GM12891 (cell line): ENCODE measurements at places on chromosomes 13 and 19.

GRCh38 chr13:37065890-37066526 lies 6.5 kb upstream of the SUPT20H start:
- no peak for DNase-seq

DNA sequence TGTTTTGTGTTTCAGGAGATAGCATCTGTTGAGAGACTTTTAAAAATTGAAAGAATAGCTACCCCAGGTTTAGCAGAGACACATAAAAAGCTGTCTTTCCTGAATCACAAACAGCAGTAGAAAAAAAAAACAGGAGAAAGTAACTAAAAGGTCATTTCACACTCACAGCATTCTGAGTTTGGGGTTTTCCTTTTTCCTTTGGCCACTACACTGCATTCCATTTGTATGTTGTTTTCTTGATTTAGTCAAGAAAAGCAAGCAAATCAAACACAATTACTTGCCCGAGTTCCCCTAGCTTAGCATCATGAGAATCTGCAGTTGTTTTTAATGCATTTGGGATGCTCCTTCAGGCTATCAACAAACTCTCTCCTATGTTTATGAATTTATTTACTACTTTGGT lies 161.0 kb downstream of the KCTD12 start:
- DNase-seq, result no peak

DNA sequence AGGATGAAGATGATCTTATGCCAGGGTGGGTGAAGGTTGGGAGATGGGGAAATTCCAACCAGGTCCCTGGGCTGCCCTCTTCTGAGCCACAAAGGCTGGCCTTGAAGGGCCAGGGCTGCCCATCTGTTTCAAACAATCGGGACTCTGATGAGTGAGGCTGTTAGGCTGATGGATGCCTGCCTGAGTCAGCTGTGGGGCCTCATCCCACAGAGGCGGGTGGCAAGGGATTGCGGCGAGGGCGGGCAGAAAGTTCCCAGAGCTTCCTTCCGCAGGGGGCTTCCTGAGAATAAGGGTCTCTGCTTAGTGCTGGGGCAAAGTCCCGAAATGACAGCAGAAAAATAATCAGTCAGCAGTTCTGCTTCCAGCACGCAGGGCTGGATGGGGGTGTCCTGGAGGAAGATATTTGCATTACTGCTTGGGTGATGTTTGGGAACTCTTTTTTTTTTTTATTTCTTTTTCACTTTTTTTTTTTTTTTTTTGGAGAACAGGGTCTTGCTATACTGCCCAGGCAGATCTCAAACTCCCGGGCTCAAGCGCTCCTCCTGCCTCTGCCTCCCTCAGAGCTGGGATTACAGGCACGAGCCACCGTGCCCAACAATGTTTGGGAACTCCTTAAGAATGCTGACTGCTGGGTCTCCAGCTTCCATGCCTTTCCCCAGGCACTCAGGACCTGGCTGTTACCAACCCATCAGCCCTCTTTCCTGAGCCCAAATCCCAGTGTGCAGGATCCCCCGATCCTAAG lies 14.1 kb downstream of the SH3GL1 start:
- DNase-seq, result no peak

DNA sequence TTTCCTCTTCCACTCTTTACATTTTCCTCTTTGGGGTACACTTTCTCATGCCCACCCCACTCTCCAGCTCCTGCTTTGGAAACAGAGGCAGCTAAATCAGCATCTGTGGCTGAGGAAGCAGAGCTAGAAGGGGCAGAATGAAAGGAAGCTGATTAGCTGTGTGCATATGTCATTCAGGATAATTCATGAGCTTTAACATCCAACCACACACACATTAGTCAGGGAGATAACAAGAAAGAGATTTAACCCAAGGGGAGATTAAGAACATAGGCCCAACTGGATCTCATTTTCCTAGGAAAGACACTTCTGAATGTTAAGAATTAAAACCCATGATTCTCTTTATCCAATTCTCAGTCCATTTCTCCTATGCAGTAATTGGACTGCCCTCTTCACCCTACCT lies 405.5 kb downstream of the TBC1D4 start:
- DNase-seq, result no peak

- DNase-seq, result no peak
These were observed 32.3 kb upstream of the GJB6 start for GRCh38 chr13:20264271-20265018.

DNA sequence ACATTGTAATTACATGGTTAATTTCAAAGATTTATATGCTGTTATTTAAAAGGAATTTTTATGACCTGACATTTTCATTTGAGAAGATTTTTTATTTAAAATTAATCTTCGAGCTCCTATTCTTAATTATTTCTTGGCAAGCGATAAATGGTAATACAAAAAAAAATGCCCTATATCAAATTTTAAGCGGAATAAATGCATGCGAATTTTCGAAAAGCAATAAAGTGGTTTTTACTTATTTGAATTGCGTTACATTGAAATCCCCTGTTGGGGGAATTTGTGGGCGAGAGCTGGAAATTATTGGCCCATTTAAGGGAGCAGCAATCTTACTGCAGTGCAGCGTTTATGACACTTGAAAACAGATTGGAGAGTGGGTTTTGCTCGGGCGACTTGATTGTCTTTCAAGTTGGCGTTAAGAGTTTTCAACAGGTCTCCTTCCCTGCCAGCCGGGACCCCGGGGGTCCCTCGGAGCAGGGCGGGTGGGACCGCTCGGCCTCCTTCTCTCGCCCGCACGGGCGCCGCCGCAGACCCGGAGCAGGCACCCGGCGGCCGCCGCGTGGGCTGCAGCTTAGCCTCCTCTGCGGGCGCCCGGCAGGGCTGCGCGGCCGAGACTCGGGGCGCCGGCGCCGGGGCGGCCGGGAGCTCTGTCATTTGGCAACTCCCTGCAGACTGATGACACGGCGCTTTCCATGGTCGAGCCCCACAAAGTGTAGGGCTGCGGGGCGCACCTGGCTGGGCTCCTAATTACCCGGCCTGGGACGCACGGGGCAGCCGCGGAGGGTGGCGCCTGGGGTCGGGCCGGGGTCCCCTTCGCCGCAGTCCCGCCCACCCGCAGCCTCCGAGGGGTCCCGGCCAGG lies 255.1 kb upstream of the SOX21 start:
- peak; percentile 47 for DNase-seq

- no peak for DNase-seq
These were observed 962 bp upstream of the IRS2 start for GRCh38 chr13:109787135-109787954.

DNA sequence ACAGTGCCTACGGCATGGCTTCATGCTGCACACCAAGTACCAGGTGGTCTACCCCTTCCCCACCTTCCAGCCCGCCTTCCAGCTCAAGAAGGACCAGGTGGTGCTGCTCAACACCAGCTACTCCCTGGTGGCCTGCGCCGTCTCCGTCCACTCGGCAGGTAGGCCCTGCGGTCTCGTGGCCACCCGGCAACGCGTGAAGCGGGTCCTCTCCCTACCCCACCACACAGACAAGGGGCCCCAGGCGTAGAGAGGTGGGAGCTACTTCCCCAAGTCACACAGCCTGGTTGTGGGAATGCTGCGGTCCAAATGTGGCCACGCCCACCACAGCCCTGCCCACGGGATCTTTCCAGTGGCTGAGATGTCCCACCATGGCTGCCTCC lies 4.0 kb downstream of the DCAF15 start:
- DNase-seq, result no peak

- DNase-seq, result no peak
These were observed 357.7 kb downstream of the UQCRFS1 start for GRCh38 chr19:28855216-28855615.

- DNase-seq, result no peak
These were observed 27.7 kb downstream of the CCDC8 start for GRCh38 chr19:46385636-46386035.

DNA sequence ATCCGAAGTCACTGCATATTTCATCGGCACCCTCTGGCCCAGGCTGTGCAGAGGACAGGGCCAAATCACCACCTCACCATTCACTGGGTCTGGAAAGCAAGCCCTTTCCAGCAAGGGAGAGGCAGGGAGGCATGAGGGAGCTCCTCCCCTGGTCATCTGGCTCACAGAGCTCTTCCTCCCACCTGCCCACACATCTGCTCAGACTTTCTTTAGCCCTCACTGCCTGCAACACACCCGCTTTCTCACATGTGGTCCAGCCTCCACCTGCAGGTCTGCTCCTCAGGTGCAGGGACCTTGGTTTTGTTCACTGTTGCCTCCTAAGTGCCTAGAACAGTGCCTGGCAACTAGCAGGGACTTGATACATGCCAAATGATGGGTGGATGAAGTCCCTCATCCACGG lies 21.0 kb upstream of the SLC35E1 start:
- no peak for DNase-seq

DNA sequence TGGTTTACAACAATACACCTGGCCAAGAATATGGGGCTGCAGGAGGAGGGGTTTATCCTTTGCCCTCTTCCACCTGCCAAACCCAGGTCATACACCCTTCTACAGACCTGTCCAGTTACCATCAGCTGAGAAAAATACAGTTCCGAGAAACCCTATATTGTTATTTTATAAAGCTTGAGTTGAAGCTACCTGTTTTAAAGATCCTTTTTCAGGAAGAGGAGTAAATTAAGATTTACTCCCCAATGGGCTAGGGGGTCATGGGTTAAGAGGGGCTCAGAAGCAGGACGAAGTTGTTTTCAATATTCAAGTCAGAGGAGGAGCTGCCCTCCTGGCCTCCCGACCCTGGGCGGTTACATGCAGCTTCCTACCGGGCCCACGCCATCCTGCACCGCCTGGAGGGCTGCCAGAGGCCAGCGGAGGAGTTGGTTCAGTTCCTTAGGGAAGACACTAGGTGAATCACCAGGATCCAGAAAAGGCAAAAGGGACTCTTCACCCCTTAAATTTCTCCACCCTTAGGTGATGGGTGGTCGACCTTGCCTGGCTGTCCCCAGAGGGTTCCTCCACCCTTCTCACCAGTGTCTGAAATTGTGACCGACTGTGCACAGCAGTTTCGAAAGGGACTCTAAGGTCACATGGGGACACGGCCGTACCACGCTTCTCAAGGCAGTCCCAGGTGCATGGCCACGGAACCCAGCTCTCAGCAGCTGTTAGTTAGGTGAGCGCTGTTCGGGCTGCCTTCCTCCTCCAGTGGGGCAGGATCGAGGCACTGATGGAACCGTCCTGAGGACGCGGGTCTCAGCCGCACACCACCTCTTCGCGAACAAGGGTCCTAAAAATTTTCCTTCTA lies 1.2 kb downstream of the GJB2 start:
- peak; percentile 37 for DNase-seq

DNA sequence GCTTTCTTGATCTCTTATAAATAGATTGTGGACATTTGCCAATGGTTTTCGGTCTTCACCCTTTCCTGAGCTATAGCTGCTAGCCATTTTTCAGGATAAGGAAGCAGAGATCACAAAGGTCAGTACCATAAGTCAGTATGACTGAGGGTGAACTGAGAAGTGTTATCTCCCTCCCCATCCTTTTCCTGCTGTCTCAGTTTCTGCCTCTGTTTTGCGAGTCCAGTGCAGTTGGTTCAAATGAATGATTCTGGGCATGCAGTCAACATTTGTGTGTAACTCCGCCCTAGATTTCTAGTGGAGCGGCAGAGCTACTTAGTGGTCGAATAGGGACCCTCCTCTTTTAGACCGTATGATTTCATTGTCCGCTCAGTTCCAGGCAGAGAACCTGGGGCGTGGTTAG lies 460.8 kb upstream of the ARGLU1 start:
- no peak for DNase-seq

DNA sequence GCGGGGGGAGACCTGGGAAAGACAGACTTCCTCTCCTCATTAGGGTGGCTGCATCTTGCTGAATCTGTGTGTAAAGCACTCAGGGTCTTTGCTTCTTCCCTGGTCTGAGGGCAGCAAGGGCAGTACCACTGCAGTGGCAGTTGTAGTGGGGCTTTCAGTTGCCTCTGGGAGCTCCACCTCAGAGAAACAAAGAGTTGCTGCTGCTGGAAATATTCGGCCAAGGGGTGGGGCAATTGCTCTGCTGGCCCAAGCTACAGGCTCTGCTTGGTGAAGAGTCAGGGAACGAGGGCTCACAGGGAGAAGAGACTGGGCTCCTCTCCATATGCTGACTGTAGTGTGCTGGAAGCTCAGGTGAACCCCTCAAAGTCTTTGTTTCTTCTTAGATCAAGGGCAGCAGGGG lies 52.5 kb downstream of the POSTN start:
- no peak for DNase-seq

- no peak for DNase-seq
These were observed 471 bp upstream of the ERVK3-1 start for GRCh38 chr19:58304748-58305064.

GRCh38 chr13:34338102-34338501 lies 520.2 kb downstream of the RFC3 start:
- DNase-seq, result no peak

GRCh38 chr19:49775742-49776370 lies 9.1 kb downstream of the AP2A1 start:
- DNase-seq, result no peak

- DNase-seq, result no peak
These were observed 15.3 kb downstream of the ATP7B start for GRCh38 chr13:51995677-51996551.

- no peak for DNase-seq
These were observed 2.8 kb downstream of the GFY start for GRCh38 chr19:49427855-49428546.

GRCh38 chr13:101473458-101473857 lies 21.0 kb downstream of the ITGBL1 start:
- no peak for DNase-seq

DNA sequence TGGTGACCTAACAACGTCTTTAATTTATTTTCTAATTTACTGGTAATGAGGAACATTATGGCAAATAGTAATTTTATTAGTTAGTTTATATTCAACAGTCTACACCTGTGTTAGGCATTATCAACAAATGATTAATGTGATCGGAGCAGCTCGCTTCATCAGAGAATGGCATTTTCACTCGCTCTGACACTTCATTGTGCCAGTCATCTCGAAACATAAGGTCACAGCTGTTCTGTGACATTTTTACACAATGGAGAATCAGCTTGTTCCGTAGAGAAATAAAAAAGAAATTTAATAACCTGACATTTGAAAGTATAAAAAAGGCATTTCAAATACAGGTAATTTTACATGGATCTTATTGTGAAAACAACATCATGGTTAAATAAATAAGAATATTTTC lies 858.4 kb downstream of the SLITRK6 start:
- no peak for DNase-seq

- no peak for DNase-seq
These were observed 5.3 kb downstream of the FGF21 start for GRCh38 chr19:48760504-48761205.

DNA sequence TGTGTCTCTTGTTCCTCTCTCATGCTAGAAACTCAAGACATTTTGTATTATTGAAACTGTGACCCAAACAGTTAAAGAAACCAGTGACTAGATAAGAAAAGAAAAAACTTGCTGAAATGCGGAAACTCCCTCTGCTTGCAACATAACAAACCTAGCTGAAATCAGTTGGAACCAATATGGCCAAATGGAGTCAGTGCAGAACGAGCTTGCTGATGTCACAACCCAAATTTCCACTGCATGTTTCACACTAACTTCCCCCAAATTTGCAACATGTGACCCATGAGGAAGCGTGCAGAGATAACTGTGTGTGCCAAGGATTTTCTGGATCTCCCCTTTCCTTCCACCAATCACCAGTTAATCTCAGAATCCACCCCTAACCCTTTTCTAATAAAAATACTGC lies 208.0 kb downstream of the DLEU7 start:
- no peak for DNase-seq
